ENCODE measurements at places on chromosomes 4 and X. TPM values are rescaled to one million over a fixed set of nuclear protein-coding genes. Genes with fewer than 3 reads are reported as not detected.

DNA sequence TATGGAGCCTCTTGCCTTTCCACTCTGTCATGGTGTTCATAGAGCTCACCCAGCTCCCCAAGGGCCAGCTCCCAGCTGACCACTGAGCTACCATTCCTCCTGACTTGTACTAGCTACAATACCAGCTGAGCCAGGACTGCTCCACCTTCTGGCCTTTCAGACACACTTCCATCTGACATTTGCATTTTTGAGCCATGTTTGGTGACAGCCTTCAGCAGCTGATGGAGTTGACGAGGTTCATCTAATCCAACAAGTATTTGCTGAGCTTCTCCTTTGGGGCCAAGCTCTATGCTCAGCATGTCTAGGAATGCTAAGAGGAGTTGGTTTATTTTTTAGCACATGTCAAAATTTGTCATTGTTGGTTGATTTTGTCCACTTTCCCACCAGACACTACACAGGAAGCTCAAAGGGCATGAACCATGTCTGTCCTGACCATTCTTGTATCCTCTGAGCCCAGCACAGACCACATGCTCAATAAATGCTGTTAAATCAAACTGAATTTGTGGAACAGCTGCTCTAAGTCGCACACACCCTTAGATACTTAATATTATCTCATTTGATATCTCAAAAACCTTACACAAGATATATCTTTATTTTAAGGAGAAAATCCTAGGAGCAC, 142.6 kb upstream of the PPARGC1A start:
- no peak for DNase-seq
- H3K4me3 ChIP-seq = no peak overlapping the region
- H3K36me3 ChIP-seq = no peaks in the 10 kb centered on the region
- no peak overlapping the region for H3K27ac ChIP-seq

GRCh38 chrX:68490644-68491043, 8.2 kb upstream of the YIPF6 start:
- no peaks in the 10 kb centered on the region for H3K27me3 ChIP-seq
- no peaks in the 10 kb centered on the region for H3K36me3 ChIP-seq
- no peaks in the 10 kb centered on the region for H3K4me1 ChIP-seq
- H3K4me3 ChIP-seq = no peak overlapping the region
- H3K27ac ChIP-seq = no peak overlapping the region
- DNase-seq = no peak

- H3K27ac ChIP-seq = no peak overlapping the region
- no peaks in the 10 kb centered on the region for H3K36me3 ChIP-seq
- H3K27me3 ChIP-seq = no peaks in the 10 kb centered on the region
- DNase-seq = no peak
- no peak overlapping the region for H3K4me3 ChIP-seq
Observed at GRCh38 chr4:5378002-5378401, 326.7 kb downstream of the STK32B start.

Gene SRPK3
- total RNA-seq = not detected

- no peaks in the 10 kb centered on the region for H3K4me1 ChIP-seq
- no peaks in the 10 kb centered on the region for H3K36me3 ChIP-seq
- H3K4me3 ChIP-seq = no peak overlapping the region
- no peak for DNase-seq
- H3K27me3 ChIP-seq = no peaks in the 10 kb centered on the region
Observed at GRCh38 chr4:138299881-138300280, 57.7 kb upstream of the SLC7A11 start.

GRCh38 chr4:99395595-99396364, 39.4 kb downstream of the ADH7 start:
- H3K36me3 ChIP-seq = no peaks in the 10 kb centered on the region
- no peak overlapping the region for H3K4me3 ChIP-seq
- DNase-seq = no peak
- no peak overlapping the region for H3K27ac ChIP-seq
- H3K27me3 ChIP-seq = no peaks in the 10 kb centered on the region

Gene CT47B1
- total RNA-seq = not detected

DNA sequence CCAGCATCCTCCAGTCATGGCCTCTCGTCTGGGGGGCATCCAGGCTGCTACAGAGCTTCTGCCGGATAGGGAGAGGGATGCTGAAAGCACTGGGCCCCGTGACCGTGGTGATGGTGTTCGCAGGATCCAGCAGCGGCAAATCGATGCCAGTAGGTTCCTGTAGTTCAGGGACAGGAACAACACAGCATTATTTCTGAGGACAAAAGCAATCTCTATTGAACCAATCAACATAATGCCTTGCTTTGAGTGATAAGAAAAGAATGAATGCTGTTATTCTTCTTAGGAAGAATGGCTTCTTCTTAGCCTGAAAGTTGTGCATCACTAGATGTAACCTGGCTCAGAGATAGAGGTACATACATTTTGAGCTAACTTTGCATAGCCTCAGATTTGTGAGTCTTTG, 378.6 kb downstream of the UNC5C start:
- H3K27me3 ChIP-seq = no peaks in the 10 kb centered on the region
- H3K4me3 ChIP-seq = no peak overlapping the region
- DNase-seq = no peak
- no peaks in the 10 kb centered on the region for H3K36me3 ChIP-seq
- H3K27ac ChIP-seq = no peak overlapping the region

DNA sequence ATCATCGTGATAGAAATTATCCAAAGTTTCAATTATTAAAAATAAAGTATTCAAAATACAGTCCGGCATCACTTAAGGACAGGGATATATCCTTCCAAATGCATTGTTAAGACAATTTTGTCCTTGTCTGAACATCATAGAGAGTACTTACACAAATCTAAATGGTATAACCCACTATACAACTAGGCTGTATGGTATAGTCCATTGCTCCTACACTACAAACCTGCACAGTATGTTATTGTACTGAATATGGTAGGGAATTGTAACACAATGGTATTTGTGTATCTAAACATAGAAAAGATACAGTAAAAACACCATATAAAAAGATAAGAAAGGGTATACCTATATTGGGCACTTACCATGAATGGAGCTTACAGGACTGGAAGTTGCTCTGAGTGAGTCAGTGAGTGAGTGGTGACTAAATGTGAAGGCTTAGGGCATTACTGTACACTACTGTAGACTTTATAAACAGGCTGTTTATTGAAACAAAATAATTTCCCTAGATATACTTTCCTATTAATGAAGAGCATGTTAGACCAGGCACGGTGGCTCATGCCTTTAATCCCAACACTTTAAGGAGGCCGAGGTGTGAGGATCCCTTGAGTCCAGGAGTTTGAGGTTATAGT, 44.8 kb upstream of the PTPN13 start:
- H3K4me3 ChIP-seq = no peak overlapping the region
- H3K27ac ChIP-seq = no peak overlapping the region
- H3K36me3 ChIP-seq = no peaks in the 10 kb centered on the region
- no peaks in the 10 kb centered on the region for H3K4me1 ChIP-seq
- H3K27me3 ChIP-seq = no peaks in the 10 kb centered on the region

DNA sequence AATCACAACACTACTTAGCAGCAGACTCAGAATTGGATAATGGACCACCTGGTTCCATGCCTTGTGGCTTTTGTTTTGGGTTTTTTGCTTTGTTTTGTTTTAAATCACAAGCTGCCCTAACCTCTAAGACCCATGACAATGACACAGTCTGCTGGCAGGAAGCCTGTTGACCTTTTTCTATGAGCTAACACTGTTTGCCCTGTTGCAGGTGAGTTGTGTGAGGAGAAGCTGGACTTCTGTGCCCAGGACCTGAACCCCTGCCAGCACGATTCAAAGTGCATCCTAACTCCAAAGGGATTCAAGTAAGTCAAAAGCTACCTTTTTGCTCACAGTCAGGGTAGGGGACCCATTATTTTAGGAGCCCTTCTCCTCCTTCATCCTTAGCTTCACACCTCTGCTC, 110.8 kb upstream of the PACRGL start:
- no peaks in the 10 kb centered on the region for H3K4me1 ChIP-seq
- no peaks in the 10 kb centered on the region for H3K27me3 ChIP-seq
- H3K36me3 ChIP-seq = no peaks in the 10 kb centered on the region
- no peak for DNase-seq

Gene WNK3
- 0.67 TPM for total RNA-seq

- H3K27ac ChIP-seq = no peak overlapping the region
- no peaks in the 10 kb centered on the region for H3K4me1 ChIP-seq
- H3K27me3 ChIP-seq = no peaks in the 10 kb centered on the region
- no peaks in the 10 kb centered on the region for H3K36me3 ChIP-seq
Observed at GRCh38 chr4:64272432-64272831, 136.8 kb downstream of the TECRL start.

- no peaks in the 10 kb centered on the region for H3K4me1 ChIP-seq
- no peak overlapping the region for H3K27ac ChIP-seq
- no peak for DNase-seq
- no peaks in the 10 kb centered on the region for H3K36me3 ChIP-seq
Observed at GRCh38 chr4:8739317-8739716, 132.3 kb downstream of the HMX1 start.

GRCh38 chr4:74659576-74660411, 134.5 kb downstream of the BTC start:
- no peaks in the 10 kb centered on the region for H3K36me3 ChIP-seq
- H3K27ac ChIP-seq = no peak overlapping the region
- H3K4me1 ChIP-seq = no peaks in the 10 kb centered on the region
- no peak for DNase-seq

DNA sequence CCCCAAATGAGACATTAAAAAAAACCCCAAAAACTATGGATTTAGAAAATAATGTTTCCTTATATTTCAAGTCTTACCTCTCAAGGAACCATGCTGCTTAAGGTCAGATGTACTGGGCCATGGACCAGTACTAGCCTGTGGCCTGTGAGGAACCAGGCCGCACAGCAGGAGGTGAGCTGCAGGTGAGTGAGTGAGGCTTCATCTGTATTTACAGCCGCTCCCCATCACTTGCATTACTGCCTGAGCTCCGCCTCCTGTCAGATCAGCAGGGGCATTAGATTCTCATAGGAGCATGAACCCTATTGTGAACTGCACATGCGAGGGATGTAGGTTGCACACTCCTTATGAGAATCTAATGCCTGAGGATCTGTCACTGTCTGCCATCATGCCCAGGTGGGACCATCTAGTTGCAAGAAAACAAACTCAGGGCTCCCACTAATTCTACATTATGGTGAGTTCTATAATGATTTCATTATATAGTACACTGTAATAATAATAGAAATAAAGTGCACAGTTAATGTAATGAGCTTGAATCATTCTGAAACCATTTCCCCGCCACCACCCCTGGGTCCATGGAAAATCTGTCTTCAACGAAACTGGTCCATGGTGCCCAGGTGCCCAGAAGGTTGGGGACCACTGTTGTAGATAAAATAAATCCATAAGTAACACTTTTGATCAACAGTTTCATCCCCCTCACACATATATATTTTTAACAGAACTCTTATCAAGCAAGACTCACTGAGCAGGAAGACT, 105.3 kb upstream of the CBR4 start:
- no peak overlapping the region for H3K4me3 ChIP-seq
- no peaks in the 10 kb centered on the region for H3K36me3 ChIP-seq
- H3K27me3 ChIP-seq = no peaks in the 10 kb centered on the region
- H3K4me1 ChIP-seq = no peaks in the 10 kb centered on the region
- H3K27ac ChIP-seq = no peak overlapping the region

- peak overlapping the region; percentile 47 for H3K27ac ChIP-seq
- peak overlapping the region; percentile 22 for H3K4me3 ChIP-seq
- no peaks in the 10 kb centered on the region for H3K36me3 ChIP-seq
- no peaks in the 10 kb centered on the region for H3K27me3 ChIP-seq
- peaks cover 18% of the 10 kb centered on the region for H3K4me1 ChIP-seq
Observed at GRCh38 chr4:163558539-163559044, 64.1 kb downstream of the TMA16 start.

- H3K4me3 ChIP-seq = no peak overlapping the region
- H3K4me1 ChIP-seq = no peaks in the 10 kb centered on the region
- no peak overlapping the region for H3K27ac ChIP-seq
- no peaks in the 10 kb centered on the region for H3K36me3 ChIP-seq
- no peak for DNase-seq
Observed at GRCh38 chrX:81378560-81378959, 176.7 kb downstream of the SH3BGRL start.

GRCh38 chr4:60648774-60649173, 551.4 kb upstream of the ADGRL3 start:
- H3K36me3 ChIP-seq = no peaks in the 10 kb centered on the region
- no peaks in the 10 kb centered on the region for H3K4me1 ChIP-seq
- no peak for DNase-seq
- no peak overlapping the region for H3K4me3 ChIP-seq

DNA sequence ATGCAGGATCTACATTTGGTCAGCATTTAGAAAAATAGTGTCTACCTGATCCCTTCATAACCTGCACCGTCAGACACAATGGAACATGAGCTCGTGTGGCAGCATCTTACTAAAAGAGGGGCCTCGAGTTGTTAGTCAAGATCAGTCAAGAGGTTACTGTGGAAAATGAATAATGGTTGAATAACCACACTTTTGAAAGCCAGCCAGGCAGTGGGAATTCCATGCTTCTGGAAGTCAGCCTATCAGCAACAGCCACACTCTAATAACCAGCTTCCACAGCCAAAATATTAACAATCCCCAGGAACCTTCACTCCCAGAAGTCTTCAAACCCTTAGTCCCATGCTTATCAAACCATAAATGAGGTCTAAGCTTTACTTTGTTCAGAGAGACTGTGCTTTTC, 234.3 kb downstream of the HS3ST1 start:
- H3K27ac ChIP-seq = no peak overlapping the region
- H3K27me3 ChIP-seq = no peaks in the 10 kb centered on the region
- DNase-seq = no peak
- no peak overlapping the region for H3K4me3 ChIP-seq
- H3K36me3 ChIP-seq = no peaks in the 10 kb centered on the region
- no peaks in the 10 kb centered on the region for H3K4me1 ChIP-seq

Gene MAGEE1
- total RNA-seq = 2.7 TPM

- no peaks in the 10 kb centered on the region for H3K36me3 ChIP-seq
- H3K4me3 ChIP-seq = no peak overlapping the region
- no peak for DNase-seq
- H3K27me3 ChIP-seq = no peaks in the 10 kb centered on the region
Observed at GRCh38 chr4:182192511-182193181, 50.6 kb upstream of the TENM3 start.

- H3K4me3 ChIP-seq = no peak overlapping the region
- no peak for DNase-seq
- H3K27ac ChIP-seq = no peak overlapping the region
- no peaks in the 10 kb centered on the region for H3K4me1 ChIP-seq
- no peaks in the 10 kb centered on the region for H3K36me3 ChIP-seq
- H3K27me3 ChIP-seq = no peaks in the 10 kb centered on the region
Observed at GRCh38 chrX:107769581-107770317, 5.8 kb downstream of the TSC22D3 start.
